ENCODE measurements at places on chromosomes 12 and 14.
A peak's percentile ranks its signal among the peaks of the same experiment; 100 is the strongest.

DNA sequence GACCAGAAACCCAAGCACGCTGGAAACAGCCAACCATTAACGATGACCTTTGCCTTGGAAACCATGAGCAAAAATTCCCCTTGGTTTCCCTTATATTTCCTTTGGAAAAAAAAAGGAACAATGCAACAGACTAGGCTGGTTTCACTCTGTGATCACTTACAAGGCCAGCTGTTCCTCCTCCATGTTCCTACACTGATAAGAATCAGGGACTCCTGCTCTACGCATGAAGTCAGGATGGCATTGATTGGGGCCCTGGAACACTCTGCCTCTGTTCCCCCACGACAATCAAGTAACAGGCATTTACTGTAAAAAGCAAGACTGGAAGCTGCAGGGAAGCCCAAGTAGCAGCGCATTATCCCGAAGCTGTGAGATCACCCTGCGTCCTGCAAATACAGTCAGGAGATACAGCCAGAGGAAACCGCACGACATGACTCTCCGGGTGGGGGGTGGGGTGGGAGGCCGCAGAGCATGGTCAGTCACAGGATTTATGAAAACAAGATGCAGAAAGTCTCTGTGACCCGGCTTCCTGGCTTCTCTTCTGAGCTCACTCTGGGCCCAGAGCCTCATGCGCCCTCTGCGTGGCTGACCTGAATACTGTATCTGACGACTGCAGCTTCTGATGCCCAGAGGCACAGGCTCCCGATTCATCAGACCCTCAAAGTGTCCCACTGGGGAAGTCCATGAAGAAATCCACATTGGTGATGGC lies 31.1 kb downstream of the SSH1 start:
- DNase-seq = no peak

DNA sequence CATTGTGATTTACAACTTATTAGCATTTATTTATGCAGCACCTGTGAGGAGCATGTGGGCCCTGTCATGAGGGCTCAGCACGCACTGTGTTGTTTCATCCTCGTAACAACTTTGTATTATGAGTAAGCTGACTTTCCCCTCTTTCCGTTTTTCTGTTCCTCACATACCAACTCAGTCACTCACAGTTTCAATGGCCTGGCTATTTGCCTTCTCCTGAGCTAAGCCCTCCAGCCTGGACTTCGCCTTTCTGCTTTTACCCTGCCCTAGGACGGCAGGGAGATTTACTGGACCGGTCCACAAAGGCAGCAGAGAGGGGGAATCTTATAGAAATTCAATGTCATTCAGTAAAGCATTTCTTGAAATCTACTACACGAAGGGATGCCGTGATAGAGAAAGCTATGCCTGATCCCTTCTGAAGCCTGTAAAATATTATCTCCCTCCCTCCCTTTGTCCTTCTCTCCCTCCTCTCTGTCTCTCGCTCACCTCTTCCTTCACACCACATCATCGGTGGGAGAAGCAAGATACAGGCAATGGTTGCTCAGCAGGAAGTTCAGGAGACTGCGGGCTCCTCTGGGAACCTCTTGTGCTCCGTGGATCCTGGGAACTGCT lies 219.2 kb upstream of the TBX3 start:
- no peak for DNase-seq

DNA sequence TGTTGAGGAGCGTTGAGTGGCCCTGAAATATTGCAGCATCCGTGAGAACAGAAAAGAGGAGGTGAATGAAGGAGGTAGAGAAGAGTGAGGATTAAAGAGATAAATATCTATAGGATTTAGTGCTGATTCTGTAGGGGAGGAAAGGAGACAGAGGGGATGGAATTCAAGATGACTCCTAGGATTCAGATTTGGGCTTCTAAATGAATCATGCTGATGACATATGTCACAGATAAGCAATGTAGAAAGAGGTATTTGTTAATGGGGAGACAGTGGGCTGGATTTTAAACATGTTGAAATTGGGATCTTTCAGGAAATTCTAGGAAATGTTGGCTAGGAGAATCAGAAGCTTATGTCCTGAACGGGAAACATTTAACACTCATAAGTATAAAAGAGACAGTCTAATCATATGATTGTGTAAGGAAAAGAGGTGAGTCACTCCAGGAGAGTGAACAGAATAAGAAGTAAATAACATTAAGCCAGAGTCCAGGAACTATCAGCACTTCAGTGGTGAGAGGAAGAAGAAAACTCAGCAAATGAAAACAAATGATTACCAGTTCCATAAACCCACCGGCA lies 58.1 kb upstream of the DIO2 start:
- no peak for DNase-seq

DNA sequence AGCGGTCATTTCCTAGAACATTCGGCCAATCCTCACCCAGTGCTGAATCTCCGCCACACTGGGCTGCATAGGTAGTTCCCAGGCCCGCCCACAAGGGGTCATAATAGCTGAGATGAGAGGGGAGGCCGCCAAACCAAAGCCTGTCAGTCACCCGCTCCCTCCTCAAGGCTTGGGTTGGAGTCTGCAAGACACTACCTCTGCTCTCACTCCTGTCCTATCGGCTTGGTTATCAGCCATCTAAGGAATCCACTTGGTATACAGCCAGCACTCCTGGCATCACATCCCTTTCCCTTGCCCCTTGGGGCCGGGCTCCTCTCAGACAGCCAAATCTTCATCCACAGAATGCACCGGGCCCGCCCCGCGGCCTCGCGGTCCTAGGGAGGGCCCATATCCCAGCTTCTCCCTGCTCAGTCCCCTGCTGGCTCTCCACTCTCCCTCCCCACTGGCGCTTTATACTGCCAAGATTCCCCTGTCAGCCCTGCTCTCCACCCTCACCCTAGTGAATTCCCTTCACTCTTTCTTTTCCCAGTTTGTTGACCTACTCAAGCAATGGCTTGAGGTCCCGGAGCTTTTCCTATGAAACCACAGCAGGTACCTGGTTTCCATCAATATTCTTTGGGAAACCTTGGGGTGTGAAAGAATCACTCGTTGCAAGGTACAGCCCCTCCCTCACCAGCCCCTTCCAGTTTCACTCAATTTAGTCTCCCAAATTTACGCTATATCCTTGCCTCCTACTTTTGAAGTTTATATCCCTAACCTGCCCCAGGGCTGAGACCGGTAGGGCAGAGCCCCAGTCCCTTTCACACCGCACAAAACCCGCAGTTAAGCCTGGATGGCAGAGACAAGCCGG lies 1.4 kb downstream of the IFFO1 start:
- DNase-seq = peak; percentile 63

- DNase-seq = no peak
Measured at GRCh38 chr12:40331886-40332285, 107.1 kb downstream of the LRRK2 start.

- no peak for DNase-seq
Measured at GRCh38 chr14:23209651-23210423, 26.4 kb upstream of the SLC7A8 start.

DNA sequence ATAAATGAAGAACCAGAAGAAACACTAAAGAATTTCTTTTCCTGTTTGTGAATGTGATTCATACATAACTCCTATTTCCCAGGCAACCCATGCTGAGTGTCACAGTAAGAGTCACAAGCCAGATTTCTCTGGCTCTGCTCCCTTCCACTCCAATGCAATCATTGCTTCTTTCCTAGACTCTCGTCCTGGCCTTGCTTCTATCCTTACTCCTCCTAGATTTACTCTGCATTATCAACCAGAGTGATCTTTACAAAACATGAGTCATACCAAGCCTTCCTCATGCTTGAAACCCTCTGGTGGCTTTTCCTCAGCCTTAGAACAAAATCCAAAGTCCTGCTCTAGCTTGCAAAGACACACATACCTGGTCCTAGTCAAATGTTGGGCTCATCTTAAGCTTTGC lies 13.3 kb downstream of the IL22 start:
- no peak for DNase-seq

DNA sequence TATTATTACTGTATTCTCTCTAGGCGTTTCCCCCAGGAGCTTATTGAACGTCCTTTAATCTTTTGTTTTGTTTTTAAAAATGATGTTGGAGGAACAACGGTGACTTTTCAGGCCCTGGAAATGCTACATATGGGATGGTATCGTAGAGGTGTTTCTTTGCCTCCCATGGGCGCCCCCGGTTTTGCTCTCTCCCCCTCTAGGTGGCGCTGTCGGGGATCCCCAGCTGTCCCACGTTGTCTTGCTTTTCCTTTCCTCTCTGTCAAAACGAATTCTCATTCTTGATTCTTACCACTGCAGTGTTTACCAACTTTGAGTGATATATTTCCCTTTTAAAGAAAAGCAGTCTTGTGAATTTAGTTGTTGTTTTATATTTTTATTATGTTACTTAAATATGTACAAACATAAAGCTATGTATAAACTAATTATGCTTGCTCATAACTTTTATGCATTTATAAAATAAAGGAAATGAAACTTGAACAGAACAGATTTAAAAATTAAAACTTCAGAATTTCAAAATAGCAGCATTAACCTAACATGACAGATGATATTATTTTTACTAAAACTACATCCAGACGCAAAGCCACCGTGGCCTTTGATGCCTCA lies 171.9 kb downstream of the RGS6 start:
- peak; percentile 5 for DNase-seq

- no peak for DNase-seq
Measured at GRCh38 chr14:65168840-65169239, 66.5 kb upstream of the MAX start.

DNA sequence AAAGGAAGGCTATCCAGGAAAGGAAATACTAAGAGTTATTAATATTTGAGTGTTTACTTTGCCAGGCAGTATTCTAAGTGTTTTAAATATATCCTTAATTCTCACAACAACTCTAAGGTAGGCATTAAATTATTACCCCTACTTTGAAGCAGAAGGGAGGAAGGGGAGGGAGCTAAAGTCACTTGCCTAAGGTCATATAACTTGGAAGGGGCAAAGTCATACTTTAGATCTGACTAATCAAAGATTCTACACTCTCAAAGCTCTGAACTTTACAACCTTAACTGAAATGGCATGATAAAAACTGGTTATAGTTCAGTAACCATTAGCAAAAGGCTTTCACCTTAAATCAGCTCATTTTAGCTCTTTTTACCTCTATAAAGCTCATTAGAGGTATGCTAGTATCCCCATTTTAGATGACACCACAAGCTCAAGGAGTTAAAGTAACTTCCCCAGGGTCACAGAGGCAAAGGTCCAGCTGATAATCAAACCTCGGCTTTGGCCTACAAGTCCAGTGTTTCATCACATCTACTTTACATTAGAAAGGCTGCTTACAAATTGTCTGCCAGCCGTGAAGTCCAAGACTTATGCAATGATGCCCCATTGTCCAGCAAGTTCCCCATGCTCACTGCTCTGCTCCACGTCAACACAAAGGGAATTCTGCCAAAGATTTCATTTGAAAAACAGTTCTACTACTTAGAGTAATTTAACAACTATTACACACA lies 223.9 kb downstream of the MED13L start:
- no peak for DNase-seq

DNA sequence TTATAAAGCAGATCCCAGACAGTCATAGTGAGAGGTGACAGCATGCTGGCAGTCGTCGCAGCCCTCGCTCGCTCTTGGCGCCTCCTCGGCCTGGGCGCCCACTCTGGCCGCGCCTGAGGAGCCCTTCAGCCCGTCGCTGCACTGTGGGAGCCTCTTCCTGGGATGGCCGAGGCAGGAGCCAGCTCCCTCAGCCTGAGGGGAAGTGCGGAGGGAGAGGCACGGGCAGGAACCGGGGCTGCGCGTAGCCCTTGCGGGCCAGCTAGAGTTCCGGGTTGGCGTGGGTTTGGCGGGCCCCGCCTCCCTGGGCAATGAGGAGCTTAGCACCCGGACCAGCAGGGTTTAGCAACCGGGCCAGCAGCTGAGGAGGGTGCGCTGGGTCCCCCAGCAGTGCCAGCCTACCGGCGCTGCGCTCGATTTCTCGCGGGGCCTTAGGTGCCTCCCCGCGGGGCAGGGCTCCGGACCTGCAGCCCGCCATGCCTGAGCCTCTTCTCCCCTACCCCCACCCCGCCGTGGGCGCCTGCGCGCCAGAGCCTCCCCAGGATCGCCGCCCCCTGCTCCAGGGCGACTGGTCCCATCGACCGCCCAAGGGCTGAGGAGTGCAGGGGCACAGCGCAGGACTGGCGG lies 451.2 kb upstream of the DCN start:
- DNase-seq = no peak

DNA sequence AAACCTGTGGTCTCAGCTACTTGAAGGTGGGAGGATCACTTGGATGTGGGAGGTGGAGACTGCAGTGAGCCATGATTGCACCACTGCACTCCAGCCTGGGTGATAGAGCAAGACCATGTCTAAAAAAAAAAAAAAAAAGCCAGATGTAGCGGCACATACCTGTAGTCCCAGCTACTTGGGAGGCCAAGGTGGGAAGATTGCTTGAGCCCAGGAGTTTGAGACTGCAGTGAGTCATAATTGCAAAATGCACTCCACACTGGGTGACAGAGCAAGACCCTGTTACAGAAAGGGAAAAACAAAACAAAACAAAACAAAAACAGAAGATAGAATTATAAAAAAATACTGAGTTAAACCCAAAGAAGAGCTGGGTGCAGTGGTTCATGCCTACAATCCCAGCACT lies 29.1 kb upstream of the APOF start:
- DNase-seq = no peak

- peak; percentile 34 for DNase-seq
Measured at GRCh38 chr12:66279123-66279712, 23.1 kb upstream of the HELB start.

DNA sequence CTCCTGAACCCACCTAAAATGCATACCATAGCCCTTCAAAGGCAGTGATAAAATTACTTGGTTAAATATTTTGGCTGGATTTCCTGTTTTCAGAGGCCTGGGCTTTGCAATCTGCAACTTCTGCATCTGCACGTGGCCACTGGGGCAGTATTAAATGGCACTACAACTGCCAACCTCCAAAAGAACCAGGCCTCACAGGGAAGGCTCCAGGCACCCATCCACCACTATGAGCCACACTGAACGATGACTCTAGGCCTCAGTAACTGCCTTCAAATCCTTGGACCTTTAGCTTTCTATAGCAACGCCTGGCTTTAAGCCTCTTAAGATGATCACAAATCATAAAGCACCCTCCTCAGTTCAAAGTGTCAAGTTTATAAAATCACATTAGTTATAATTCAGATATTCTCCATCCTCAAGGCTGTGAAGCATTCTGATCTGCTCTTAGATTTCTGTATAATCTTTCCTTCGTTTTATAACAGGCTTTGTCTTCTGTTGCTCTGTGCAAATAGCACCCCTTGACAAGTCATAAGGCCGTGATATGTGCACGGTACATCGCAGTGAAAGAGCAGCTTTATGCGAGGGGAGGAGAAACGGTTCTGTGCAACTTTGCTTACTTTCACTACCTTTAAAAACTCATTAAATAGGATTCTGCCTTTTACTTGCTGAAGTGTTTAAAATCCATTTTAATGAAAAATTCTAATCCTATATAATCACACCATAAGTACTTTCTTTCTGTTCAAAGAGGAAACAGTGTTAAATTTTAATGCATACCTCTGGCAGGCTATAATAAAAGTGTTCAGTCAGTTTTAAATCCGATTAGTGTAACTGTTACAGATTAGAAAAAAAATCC lies 196.4 kb upstream of the G2E3 start:
- no peak for DNase-seq

DNA sequence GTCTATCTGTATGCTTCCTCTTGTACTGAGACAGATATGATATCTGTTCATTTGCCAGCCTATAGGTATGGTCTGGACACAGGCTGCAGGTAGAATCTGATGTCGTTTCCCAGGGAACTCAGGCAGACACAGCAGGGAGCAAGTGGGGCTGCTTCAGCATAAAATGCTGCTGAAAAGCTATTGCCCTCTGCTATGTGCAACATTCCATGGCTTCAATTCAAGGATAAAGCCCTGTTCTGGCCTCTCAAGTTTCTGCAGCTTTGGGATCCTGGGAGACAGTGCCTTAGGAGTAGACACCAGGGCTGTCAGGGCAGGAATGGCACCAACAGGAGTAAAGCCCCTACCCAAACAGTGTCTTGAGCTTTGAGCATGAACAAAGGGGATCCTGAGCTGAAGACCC lies 173.5 kb downstream of the SLC41A2 start:
- DNase-seq = no peak

GRCh38 chr12:89697296-89697695 lies 11.3 kb downstream of the ATP2B1 start:
- DNase-seq = no peak
